Activated naive CD4-positive, alpha-beta T cell treated with anti-CD3 and anti-CD28 coated beads, Interleukin-2, amount 10 ng/mL, durations not matched to agents 7 days and 5 days (primary cell): ENCODE measurements at places on chromosomes 16 and 17.

GRCh38 chr16:5059386-5060072 is 6.2 kb downstream of the C16orf89 start:
- no peak for DNase-seq

DNA sequence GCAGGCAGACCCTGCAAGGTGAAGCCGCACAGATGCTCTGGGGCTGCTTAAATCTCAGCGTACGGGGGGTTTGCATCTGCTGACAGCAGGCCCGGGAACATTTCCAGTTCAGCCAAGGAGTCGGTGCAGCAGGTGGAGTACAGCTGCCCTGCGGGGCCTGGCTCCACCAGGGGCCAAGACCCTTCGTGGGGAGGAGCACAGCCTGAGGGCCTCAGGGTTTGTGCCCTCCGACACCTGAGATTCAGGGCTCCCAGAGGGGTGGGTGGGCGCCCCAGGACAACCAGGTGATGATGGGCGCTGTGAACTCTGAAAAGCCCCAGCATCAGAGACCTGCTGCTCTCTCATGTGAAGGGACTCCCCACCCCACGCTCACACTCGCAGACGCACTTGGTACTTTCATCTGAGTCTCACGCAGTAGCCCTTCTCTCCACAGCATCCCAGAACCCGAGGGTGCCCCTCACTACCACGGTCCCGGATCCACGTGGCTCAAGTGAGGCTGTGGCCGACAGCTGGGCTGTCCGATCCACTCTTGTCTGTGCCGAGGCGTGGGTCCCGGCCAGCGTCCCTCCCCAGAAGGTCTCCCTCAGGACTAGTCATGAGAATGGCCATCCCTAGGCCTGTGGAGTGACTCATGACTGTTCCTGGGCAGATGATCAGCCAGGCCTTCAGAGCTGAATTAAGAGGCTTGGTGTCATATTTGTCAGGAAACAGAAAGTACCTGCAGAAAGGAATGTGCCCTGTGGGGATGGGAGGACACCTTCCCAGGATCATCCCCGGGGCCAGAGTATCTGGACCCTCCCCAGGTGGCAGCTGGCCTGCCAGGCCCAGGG is 29.6 kb downstream of the ACSF3 start:
- no peak for DNase-seq

DNA sequence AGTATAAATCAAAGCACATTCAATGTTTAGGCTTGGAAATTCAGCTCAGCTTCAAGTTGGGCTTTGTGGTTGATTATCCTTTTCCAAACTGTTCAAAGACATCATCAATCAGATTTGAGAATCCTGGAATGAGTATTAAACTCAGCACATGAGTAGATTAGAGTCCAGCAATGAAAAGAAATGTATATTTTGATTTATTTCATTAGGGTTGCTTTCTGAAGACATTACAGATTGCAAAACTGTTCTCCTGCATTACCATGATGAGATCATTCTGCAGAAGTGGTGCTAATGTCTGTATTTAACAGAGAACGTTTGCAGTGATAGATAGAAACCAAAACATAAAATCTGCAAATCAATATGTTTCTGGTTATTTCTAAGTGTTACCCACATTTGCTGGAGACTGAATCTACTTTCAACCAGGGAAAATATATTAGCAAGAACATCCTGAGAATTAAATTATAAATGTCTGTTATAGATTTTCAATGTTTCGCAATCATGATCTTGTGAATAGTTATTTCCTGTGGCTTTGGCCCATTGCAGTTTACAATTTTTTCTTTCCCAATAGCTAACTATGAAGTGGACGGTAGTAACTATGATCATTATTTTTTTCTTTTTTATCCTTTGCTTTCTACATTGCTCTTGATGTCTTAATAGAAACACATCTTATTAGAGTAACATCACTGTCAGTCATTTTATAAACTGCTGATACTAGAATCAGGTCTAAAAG is 1125.7 kb upstream of the GOT2 start:
- no peak for DNase-seq

- no peak for DNase-seq
Observed at GRCh38 chr17:49524473-49525359, 29.6 kb downstream of the NGFR start.

GRCh38 chr16:21950782-21951521 is 2.2 kb upstream of the UQCRC2 start:
- DNase-seq: peak; percentile 38

GRCh38 chr17:40417258-40417608 is 463 bp downstream of the TOP2A start:
- DNase-seq: no peak

GRCh38 chr17:50803676-50804075 is 31.7 kb upstream of the WFIKKN2 start:
- DNase-seq: no peak

- no peak for DNase-seq
Observed at GRCh38 chr17:46832331-46832821, 13.9 kb upstream of the WNT3 start.

GRCh38 chr17:80545499-80545826 is 825 bp downstream of the RPTOR start:
- DNase-seq: no peak
